ENCODE measurements at places on chromosomes 3 and 15.
A peak's percentile ranks its signal among the peaks of the same experiment; 100 is the strongest.

- DNase-seq: no peak
Observed at GRCh38 chr15:68608206-68608843, 29.5 kb downstream of the CORO2B start.

DNA sequence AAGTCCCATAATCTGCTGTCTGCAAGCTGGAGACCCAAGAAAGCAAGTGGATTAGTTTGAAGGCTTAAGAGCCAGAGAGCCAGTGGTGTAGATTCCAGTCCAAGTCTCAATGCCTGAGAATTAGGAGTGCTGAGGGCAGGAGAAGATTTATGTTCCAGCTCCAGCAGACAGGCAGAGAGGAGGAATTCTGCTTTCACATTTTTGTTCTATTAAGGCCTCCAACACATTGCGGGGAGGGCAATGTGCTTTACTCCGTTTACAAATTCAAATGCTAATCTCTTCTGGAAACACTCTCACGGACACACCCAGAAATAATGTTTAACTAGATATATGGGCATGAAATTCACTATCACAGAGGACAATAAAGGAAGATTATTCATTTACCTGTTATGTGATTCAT lies 54.0 kb downstream of the DPH6 start:
- DNase-seq: no peak

GRCh38 chr3:153652076-153652475 lies 469.1 kb upstream of the ARHGEF26 start:
- no peak for DNase-seq

- no peak for DNase-seq
Observed at GRCh38 chr15:41020311-41020710, 67.0 kb downstream of the CHAC1 start.

GRCh38 chr15:51765751-51766150 lies 14.4 kb downstream of the TMOD2 start:
- no peak for DNase-seq

GRCh38 chr3:139236336-139236735 lies 107.5 kb upstream of the MRPS22 start:
- no peak for DNase-seq

DNA sequence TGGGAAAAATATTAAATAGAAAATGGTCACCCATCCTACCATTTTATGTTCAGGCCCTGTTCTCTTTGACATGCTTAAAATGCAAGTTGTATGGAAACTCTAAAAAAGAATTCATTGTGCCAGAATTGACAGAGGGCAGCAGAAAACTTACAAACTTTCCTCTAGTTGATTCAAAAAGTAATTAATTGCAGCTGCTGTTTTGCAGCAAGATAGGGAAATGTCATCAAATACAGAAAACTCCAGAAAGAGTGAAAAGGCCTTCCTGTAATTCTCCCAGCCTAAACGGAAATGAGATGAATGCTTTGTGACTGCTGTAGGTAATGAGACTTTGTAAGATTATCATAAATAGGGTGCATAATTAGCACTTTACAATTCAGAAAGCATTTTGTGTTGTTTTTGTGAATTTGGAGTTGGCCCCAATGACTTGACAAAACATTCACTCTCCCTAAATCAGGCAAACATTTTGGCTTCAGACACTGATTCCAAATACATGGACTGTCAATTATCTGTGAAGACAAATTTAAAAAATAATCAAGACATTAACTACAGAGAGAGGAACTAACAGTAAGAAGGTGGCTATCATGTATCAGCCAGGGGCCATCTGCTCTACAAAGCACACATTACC lies 861.8 kb downstream of the SQOR start:
- DNase-seq: no peak

GRCh38 chr3:30299674-30300385 lies 306.6 kb upstream of the TGFBR2 start:
- no peak for DNase-seq

GRCh38 chr15:51004103-51004551 lies 90.6 kb downstream of the TNFAIP8L3 start:
- no peak for DNase-seq

DNA sequence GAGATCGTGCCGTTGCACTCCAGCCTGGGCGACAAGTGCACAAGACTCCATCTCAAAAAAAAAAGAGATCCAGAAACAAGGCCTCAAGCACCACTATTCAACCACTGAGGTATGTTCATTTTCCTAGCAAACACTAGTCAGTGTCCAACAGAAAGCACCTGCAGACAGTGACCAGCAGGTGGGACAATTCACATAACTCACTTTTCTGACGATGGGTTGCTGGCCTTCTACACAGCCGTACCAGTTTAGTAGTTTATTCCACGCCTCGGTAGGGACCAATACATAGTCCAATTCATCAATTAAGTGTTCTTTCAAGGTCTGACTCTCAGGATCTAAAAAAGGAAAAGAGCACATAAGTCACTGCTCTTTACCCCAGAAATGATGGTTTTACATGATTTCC lies 12.4 kb downstream of the USP4 start:
- no peak for DNase-seq

- DNase-seq: no peak
Observed at GRCh38 chr15:93179072-93179471, 90.1 kb upstream of the RGMA start.

- DNase-seq: no peak
Observed at GRCh38 chr15:85756411-85757072, 38.2 kb downstream of the KLHL25 start.

DNA sequence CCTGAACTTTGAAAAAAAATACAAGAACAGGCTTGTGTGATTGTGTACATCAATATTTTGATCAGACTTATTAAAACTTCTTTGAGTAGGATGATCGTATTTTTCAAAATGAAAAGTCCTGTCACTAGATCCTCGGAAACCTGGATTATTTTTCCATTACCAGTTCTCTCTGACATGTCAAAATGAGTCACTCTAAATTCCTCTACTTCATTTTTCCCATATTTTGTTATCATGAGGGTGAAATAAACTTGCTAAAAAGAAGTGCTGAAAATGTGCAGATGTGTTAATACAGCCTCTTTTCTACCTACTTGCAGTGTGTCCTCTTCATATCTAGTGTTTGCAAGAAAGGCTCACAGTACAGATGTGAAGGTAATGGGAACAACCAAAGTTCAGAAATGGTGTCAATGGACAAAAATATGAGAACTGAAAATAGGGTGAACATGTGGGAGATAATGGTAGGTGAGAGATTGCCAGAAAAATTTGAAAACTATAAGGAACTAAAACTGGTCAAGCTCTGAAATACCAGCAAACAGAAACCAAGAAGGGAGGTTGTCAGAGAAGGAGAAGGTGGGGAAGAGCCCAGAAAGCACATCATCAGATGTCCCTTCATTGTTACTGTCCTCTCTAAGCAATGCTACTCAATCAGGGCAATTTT lies 108.2 kb downstream of the EOMES start:
- DNase-seq: no peak

GRCh38 chr3:157841029-157841428 lies 265.2 kb downstream of the SHOX2 start:
- DNase-seq: no peak

DNA sequence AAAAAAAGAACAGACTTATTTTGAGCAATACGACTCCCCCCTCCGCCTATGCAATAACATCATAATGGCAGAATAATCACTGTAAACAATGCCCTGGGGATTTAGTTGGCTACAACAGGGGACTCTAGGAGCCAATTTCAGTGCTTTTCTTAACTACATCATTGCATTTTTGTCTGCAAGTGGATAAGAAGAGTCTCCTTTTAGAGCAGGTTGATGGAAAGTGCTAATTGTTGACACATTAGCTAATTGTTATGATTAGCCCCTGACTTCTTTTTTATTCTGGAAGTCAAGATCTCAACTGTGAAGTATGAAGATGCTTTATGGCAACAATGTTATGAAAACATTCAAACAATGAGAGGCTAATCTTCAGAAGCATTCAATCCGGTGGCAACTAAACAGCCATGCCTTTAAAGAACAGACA lies 121.2 kb downstream of the MECOM start:
- no peak for DNase-seq

GRCh38 chr3:81799403-81799802 lies 38.0 kb upstream of the GBE1 start:
- DNase-seq: no peak

DNA sequence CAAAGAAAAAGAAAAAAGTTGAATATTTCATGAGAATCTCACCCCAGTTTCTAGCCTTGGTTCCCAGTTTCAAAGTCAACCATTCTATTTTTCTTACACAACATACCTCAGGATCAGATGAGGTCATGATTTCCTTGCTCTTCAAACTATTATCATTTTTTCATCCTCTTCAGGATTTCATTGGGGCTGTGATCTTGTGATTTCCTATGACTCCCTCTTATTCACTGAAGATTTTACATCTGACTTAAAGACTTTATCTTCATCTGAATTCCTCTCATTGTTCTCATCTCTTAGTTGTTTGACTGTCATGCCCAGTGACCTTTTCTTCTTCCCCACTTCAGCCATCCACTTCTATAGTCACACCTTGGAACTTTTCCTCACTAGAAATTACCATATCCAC lies 3.1 kb upstream of the C3orf33 start:
- DNase-seq: no peak

DNA sequence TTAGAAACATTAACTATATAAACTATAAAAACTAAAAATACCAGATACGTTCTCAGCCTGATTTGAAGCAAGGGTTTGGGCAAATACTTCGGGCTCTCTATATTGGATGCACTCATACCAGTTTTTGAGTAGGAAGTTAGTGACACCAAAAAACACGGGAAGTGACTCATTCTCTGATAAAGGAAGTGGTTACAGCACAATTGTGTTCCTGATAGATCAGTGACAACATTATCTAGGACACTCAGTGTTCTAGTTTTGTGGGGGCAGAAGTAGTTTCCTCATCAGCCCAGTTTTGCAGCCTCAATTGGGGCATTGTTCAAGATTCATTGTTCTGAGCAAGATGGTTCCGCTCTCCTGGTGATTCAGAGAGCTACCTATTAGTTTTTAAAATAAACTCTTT lies 469.6 kb upstream of the DPPA4 start:
- DNase-seq: peak; percentile 5

DNA sequence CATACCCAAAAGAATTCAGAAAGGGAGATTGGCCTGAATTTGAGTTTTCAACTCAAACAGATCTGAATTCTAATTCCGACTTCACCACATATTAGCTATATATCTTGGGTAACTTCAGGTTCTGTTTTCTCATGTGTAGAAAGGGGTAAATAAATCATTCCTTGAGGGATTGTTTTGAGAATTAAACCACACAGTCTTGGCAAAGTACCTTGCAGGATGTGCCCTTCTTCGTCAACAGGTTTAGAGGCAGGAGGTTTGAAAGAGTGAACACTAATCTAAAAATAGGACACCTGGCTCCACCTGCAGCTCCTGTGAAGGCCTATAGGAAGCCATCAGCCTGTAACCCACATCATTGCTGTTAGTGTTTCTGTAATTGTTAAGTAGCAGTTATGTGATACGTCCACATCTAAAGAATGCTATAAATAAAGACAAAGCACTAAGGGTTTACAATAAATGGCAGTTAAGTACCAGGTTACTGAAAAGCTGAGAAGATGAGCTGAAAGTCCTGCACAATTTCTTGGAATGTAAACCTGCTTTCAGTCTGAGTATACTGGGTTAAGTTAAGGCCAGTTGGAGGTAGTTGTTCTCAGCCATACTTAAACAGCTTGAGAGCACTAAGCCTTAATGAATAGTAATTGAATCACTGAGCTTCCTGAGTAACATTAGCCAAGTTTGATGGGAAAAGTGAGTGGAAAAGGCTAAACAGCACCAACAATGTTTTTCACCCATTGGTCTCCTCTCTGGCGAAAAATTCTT lies 6.0 kb downstream of the CCDC80 start:
- DNase-seq: no peak

DNA sequence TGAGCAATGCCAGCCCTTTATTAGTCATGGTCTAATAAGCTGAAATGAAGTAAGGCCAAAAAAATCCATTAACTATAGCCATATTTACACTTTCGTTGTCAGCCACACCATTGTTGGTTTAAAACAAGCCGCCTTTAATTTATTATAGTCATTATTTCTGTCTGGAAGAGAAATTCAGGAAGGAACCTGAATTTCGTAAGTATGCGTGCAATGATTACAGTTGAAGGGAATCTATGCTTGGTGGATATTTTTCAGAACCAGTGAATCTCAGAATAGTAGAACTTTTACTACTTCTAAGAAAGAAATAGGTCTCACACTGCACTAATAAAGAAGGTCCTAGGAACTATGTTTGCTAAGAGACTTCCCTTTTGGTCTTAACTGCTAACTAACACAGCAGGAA lies 59.1 kb downstream of the FAM43A start:
- no peak for DNase-seq

- peak; percentile 29 for DNase-seq
Observed at GRCh38 chr15:85793641-85794597, 806 bp downstream of the KLHL25 start.

DNA sequence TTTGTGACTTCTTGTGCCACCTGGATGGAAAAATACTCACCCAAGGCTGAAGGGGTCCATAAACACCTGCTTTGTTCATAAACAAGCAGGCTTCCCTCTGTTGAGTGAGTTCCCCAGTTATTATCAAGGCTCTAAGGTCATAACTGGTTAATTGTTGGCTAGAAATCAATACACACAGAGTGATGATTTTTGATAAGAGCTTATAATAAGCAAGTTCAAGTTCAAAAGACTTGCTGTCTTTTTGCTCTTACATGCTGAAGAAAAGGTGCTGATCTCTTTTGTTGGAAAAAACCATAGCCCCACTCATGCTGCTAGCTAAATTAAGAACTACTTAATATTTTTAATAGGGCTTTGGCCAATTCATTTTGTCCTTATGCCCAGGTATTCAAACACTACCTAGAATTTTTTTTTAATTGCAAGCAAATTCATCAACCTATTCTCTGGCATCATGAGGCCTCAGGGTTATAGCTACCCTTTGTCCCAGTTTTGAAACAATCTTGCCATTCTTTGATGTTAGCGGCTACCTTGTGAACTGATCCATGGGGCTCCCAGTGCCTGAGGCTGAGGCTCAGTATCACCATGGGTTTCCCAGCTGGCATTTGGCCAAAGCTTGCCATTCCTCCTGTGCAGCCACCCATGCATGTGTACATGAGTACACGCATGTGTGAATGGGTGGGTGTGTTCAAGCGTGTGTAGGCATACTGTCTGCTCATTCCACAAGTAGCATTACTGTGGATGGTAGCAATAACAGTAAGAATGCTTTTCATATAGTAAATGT lies 127.6 kb upstream of the LPP start:
- DNase-seq: no peak

- DNase-seq: no peak
Observed at GRCh38 chr3:185503521-185503920, 4.7 kb upstream of the TMEM41A start.
